Esophagus squamous epithelium (tissue), 5 donors: ENCODE measurements at places on chromosomes 1 and 21.

DNA sequence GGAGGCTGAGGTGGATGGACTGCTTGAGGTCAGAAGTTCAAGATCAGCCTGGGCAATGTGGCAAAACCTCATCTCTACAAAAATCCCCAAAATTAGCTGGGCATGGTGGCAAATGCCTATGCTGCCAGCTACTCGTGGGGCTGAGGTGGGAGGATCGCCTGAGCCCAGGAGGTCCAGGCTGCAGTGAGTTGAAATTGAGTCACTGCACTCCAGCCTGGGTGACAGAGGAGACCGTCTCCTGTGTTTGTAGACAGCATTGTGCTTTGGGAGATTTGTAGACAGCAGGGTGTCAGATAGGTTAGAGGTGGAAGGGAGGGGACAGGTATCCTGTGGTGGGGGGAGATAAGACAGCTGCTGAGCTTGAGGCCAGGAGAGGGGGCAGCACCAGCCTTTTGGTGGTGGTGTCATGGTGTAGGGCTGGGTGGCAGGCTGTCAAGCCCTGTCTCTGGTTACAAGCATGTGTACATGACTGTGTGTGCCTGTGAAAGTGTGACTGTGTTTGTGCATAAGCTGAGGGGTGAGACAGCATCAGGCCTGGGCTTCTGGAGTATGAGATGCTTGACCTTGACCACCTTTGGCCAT, 15.2 kb downstream of the PPFIA4 start:
- no peak for DNase-seq

GRCh38 chr1:46551597-46552095, at the start of gene KNCN:
Gene KNCN (minus strand): TSS chr1:46551647. CDS start chr1:46551215, 432 bp downstream.
- no peak for DNase-seq

DNA sequence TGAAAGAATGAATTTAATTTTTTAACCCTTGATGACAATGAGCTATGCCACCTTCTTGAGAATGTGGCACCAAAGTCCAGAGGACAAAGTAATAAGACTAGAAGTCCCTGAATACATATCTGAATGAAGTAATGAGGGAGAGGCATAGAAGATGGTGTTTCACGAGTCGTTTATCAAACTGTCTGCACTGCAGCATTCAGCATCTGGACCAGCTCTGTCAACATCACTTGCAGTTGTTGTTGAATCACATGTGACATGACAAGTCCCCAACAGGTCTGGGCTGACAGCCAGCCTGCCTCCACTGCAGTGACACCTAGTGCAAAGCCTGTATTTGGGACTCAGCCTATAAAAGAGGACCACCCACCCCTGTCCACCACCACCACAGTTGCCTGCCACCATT, 17.3 kb upstream of the GALNT2 start:
- no peak for DNase-seq

DNA sequence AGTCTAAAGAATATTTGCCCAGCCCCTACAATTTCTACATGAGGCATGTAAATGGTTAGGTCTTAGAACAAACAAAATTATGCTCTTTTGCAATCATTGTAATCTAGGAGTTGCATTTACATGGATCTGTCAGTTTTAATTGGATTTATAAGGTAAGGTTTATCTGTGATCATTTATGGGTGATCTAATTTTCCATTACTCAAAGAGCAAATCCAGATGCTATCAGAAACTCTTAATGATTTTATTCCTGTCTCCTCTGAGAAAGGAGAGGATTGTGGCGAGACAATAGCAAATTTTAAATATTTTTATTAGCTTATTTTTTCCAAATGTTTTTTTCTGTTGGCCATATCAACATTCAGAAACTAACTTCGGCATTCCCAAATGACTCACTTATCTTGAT, 14.2 kb upstream of the NEGR1 start:
- no peak for DNase-seq

- DNase-seq: no peak
These were observed 30.6 kb downstream of the AKT3 start for GRCh38 chr1:243819438-243819839.

GRCh38 chr1:227318016-227318852, at the start of gene CDC42BPA:
Gene CDC42BPA (minus strand): TSS chr1:227318492. CDS start chr1:227317182, 1,310 bp downstream.
- DNase-seq: peak; percentile 7

DNA sequence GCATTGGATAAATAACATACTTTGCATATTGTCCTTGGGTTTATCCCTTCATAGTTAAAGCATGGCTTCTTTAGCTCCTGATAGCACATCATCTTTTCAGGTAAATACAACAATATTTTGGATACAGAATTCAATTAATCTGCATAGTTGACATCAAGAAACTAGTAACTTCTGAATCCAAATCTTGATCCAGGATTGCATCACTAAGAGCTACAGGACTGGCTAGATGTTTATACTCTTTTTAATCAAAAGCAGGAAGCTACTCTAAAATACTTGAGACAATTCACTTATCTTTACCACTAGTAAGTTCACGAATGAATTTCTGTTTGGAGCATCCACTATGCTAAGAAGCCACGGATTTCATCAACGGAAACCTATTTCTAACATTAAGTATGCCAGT, 54.2 kb upstream of the SLC44A3 start:
- no peak for DNase-seq

DNA sequence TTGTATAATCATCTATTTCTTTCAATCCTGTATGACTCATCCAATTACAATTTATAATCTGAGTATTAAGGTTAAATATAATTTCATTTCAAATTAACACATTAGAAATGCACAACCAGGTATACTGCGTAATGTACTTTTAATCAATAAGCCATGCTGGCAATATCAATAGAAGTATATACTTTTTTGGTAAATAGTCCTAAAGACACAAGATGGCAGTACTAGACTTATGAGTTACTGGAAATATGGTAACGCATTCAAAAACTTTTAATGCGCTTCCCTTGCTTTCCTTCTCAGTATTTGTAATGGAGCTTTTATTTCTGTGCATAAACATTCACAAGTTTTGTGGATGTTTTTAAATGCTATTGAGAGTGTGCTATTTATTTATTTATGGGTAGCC, 1162.0 kb upstream of the TMPRSS15 start:
- no peak for DNase-seq

DNA sequence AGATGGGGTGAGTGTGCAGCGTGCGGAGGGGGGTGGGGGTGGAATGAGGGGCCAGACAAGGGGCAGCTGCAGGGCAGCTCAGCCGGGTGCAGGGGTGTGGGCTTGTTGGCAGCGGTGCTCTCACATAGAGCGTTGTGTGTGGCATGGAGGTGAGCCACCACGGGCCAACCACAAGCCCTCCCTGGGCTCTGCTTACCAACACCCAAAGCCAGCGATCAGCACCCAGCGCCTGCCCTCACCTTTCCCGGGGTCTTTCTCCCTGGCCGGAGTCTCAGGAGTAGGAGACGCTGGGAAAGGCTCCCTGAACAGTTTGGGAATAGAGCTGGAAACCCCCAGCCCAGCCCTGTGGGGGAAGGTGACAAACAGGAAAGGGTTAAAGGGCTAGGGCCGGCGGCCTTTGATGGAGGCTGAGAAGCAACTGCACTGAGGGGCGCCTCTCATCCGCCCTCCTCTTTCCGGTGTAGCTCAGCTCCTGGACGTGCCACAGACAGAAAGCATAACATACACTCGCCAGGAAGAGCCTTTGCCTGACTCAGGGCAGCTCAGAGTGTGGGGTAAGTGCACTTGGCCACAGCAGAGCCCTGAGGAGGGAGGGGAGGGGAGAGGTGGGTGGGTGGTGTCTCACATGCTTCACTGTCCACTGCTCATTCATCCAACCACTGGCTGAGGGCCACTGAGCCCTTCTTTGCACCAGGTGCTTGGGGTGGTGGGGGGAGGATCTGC, 577 bp downstream of the IKBKE start:
- no peak for DNase-seq

GRCh38 chr1:151945725-151946722, 36.7 kb upstream of the THEM4 start:
- DNase-seq: peak; percentile 71

DNA sequence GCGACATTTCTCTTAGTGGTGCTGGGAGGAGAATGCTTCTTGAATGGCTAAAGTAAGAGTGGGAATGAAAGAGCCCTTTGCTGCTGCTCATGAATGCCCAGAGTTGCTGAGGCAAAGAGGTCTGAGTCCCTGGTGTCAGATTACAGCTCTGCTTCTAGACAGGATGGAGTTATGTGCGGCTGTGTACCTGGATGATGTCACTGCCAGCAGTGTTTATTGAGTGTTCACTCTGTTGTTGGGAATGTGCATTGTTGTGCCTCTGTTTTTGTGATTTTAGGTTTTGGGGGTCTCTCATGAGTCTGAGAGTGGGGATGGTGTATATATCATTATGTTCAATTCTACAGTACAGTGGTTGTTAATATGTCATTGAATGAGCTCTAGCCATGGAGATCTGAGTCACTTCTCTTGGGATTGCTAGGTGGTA, 2.7 kb downstream of the CDC14A start:
- DNase-seq: no peak

DNA sequence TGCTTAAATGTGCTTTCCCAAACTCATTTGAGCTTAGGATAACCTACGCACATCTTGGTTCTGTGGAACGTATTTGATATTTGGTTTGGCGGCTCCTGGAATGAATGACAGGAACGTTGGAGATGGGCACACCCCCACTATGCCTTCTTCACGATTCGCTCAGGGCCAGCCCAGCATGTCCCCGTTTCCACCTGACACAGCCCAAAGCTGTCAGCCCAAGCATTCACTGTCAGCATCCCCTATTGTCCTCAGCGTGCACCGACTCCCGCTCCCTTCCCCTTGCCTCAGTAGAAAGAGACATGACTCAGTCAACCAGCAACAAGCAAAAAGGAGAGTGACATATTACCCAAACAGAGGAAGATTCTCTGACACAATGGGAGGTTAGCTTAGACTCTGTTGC, 181.4 kb downstream of the KCNJ6 start:
- DNase-seq: no peak

DNA sequence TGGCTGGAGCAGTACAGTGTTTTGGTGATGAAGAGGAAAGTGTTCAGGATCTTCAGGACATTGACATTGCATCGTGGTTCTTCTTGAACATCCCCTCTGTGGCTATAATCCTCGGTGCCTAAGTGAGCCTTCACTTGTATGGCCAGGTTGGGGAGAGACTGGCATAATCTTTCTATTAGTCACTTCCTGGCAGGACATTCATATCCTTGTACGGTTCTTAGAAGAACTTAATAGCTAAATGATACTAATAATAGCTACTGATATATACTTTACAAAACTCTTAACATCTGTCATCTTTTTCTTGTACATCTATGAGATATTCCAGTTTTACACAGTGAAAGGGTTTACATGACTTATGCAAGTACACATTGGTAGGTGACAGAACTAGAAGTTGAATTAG, 35.8 kb downstream of the CELF3 start:
- no peak for DNase-seq

DNA sequence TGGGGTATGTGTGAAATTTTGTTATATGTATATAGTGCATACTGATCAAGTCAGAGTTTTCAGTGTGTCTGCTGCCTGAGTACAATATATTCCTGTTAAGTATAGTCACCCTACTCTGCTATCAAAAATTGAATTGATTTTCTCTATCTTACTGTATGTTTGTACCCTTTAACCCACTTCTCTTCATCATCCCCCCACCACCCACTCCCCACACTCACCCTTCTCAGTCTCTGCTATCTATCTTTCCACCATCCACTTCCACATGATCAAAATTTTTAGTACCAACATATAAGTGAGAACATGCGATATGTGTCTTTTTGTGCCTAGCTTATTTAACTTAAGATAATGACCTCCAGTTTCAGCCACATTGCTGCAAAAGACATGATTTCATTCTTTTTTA, 4.2 kb downstream of the LY9 start:
- DNase-seq: no peak

DNA sequence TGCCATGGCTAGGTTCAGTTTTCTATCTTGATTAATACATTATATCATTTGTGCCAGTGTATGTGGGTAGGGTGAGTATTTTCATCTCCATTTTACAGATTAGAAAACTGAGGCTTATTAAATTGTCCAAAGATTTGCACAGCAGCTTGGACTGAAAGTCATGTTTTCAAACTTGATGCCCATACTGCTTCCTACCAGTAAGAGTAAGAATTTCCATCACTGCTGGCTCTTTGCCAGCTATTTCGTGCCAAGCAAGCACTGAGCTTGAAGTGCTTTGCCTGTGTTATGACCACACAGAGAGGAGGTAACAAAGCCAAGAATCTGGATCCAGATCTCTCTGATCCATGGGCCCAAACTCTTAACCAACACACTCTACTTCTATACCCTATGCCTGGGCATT, 295.0 kb downstream of the VAV3 start:
- DNase-seq: no peak

- no peak for DNase-seq
These were observed 131.4 kb downstream of the HS2ST1 start for GRCh38 chr1:87045761-87046304.

DNA sequence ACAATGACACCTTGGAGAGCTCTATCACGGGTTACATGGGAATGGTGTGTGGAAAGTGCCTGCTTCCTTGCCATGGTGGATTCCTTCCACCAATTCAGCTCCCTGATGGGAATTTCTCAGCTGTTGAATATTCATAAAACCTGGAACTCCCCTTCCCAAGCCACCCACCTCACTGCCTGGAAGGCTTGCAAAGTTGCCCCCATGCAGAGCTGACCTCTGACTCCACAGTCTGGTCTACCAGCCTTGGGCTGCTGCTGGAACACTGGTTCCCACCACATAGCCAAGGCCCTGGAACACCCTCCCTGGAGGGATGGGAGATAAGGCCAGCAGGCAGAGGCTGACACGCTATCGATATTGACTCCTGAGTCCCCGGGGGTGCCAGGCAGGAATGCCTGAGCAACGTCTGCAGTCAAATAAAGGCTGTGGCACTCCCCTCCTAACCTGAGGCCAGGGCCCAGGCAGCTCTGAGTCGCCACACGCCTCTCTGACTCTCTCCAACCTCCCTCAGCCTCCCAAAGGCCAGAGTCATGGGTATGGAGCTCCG, 8.8 kb downstream of the CCDC24 start:
- DNase-seq: no peak

DNA sequence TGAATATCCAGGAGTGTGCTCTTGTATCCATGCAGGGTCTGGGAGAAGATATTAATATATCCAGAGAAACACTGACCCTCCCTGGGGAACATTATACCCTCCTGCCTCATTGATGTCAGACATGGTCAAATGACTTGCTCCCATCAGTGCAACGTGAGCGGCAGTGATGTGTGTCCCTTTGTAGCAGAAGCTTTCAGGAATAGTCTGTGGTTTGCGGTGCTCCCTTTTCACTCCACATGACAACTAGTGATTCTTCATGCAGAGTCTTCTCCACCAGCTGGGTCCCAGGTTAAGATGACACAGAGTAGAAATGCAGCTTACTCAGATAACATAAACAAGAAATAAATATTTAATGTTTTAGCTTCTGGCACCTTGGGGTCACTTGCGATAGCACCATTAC, 31.9 kb upstream of the LYPD8 start:
- no peak for DNase-seq

DNA sequence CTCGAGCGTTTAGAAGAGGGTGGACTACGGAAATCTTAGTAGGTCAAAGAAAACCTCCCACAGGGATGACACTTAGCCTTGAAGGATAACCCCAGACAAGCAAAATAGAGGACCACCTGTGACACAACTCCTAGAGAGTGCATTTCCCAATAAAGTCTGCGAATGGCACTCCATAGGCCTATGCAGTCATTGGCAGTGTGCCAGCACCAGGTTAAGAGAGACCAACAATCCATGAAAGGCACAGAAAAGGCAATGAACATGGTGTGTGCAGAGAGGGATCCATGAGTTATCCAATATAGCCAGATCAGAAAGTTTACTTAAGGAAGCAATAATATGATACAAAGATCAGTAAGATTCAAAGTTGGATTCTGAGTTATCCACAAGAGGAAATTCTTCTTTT, 45.2 kb upstream of the FMO2 start:
- DNase-seq: no peak

- DNase-seq: no peak
These were observed 3.0 kb upstream of the ACKR1 start for GRCh38 chr1:159201642-159202041.
